NCI-H345 (cell line): ENCODE measurements at places on chromosomes 13 and 19.

GRCh38 chr13:42028113-42028799 is 20.2 kb upstream of the DGKH start:
- no peak for DNase-seq

- no peak for DNase-seq
Observed at GRCh38 chr19:13260883-13261653, 110.9 kb downstream of the IER2 start.

GRCh38 chr19:18346091-18346490 is 5.7 kb downstream of the PGPEP1 start:
- DNase-seq = no peak

GRCh38 chr19:2055931-2056836 is 5.1 kb upstream of the MKNK2 start:
- DNase-seq = no peak

GRCh38 chr13:46006688-46007452 is 45.7 kb downstream of the ZC3H13 start:
- DNase-seq = no peak

DNA sequence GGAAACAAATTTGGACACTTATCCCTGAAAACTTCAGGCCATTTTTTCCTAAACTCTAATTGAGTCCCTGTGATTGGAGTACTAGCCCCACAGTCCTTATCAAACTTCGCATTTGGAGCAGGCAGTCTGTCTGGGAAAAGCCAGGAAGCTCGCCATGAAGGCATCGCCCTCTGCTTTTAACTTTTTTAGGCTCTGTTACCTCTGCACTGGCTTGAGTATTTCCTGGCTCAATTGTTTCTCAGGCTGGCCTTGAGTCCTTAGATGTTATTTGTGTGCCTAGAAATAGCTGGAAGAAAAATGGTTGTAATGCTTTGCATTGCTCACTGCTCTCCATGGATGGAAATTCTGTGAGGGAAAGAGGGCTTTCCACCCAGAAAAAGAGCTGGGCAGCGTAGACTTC is 24.2 kb downstream of the ACTN4 start:
- DNase-seq = no peak

DNA sequence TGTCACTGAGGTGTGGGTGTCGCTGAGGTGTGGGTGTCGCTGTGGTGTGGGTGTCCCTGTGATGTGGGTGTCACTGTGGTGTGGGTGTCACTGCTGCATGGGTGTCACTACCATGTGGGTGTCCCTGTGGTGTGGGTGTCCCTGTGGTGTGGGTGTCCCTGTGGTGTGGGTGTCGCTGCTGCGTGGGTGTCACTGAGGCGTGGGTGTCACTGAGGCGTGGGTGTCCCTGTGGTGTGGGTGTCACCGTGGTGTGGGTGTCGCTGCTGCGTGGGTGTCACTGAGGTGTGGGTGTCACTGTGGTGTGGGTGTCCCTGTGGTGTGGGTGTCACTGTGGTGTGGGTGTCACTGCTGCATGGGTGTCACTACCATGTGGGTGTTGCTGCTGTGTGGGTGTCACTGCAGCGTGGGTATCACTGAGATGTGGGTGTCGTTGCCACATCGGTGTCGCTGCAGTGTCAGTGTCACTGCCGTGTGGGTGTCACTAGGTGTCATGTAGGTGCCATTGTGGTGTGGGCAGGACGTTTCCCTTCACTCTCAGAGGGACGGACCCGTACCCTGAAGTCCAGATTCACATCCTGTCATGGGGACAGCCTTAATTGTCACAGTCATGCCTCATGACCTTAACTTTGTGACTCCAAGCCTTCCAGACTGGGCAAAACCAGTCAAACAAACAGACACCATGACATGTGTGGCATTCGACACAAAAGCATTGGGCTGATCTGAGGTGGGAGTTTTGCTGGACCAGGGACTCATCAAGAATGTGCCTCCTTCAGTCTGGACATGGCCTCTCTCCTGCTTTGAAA is 12.7 kb upstream of the GAS6 start:
- no peak for DNase-seq

DNA sequence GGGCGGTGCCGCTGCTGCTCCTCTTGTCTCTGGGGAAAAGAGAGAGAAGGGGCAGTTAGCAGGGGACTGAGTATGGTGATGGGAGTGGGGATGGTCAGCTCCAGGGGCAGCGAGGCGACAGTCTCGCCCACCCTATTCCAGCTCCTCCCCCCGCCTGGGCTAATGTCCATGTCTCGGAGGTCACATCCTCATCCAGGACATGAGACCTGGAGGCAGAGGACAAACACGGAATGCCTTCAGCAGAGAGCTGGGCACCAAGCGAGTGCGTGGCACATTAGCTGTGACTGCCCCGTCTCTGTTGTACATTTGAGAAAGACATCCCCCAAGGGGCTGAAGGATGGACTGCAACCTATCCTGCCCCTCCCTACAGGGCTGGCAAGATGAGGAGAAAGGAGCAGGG is 9.1 kb downstream of the BBC3 start:
- DNase-seq = no peak

DNA sequence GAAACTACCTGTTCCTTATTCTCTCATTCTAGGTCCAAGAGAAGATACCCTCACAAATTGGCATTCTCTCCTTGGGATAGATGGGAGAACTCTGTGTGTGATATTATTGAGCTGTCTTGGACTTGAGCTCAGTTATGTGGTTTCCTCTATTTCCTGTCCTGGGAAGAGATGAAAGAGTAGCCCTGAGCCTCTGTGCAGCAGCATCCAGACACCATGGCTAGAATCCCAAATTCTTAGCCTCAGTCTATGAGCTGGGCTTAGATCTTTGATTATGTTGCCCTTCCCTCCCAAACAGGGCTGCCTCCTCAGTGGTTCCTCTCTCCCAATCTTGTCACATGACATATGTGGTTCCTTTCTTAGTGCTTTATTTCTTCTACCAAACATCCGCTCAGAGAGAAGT is 290.7 kb downstream of the SPRY2 start:
- DNase-seq = no peak

DNA sequence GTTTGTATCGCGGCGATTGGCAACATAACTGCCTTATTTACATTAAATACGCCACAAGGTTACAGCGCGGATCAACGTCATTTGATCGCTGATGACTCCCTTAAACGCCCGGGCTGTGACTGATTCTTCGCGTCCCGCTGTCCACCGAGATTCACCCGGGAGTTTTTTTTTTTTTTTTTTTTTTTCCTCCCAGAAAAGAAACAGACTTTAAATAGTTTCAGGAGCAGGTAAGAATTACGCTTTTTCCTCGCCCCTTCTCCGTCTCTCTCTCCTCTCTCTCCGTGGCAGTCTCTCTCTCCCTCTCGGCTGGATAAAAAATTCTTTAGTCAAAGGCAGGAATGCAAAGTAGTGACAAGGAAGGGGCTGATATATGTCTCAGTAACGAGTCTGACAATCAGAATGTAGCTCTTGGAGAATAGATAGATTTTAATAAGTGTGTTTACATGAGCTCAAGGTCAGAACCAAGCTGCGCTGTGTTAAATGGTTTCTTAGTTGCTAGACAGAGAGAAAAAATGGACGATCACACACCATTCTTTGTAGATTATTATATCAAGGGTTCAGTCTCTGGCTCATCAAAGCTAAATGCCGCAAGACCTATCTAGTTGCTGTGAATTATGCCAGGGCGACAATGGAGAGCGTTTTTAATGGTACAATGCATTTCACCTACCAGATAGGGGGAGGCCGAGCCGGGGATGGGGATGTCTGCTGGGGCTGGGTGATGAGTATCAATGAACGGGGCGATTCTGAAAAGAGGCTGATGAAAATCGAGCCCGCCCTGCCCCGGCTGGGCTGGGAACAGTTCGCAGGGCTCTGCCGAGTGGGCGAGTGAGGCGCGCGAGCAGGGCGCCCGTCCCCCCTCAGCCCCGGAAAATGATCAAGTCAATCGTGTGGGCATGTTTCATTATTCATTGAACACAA is 147.2 kb upstream of the ZNF536 start:
- DNase-seq = no peak
